ENCODE measurements at places on chromosomes 13 and 19. TPM values are rescaled to one million over a fixed set of nuclear protein-coding genes. Genes with fewer than 3 reads are reported as not detected.

RTBDN gene
- total RNA-seq = not detected

ZNF554 gene
- 6.5 TPM for total RNA-seq

SPRED3 gene
- 3.3 TPM for total RNA-seq

EPSTI1 gene
- total RNA-seq = 3.1 TPM

PLK5 gene
- not detected for total RNA-seq

KRTDAP gene
- total RNA-seq = not detected
